ENCODE measurements at places on chromosomes 4 and X. TPM values are rescaled to one million over a fixed set of nuclear protein-coding genes. Genes with fewer than 3 reads are reported as not detected.

DNA sequence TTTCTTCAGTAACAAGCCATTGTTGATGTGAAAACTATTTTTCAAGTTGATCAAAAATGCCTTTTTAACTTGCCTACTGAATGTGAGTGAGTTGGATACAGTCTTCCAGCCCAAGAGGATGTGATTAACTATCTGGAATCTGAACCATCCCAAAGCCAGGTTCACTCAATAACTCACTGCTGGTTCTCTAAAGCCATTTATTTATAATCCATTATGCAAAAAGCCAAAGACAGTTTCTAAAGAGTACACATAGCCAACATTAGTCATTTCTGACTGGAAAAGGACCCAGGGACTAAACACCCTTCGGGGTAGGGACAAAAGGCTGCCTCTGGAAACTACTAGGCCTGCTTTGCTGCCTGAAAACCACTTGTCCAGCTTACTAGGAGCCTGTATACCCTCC lies 109.6 kb downstream of the SHROOM4 start:
- no peak for DNase-seq

DNA sequence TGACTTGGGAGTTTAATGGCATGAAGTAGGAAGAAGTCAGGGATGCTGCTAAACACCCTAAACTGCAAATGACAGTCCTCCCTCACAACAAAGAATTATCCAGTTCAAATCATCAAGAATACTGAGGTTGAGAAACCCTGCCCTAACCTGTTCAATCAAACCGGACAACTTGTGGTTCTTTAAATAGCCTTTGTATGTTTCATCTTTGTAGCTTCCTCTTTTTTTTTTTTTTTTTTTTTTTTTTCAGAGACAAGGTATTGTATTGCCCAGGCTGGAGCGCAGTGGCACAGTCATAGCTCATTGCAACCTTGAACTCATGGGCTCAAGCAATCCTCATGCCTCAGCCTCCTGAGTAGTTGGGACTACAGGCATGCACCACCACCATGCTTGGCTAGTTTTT lies 52.5 kb upstream of the TTC29 start:
- DNase-seq, result no peak

RNF4 gene
- 39.3 TPM for total RNA-seq

ADAM29 gene
- total RNA-seq, result not detected

All from lower lobe of right lung (tissue), 2 donors.